ENCODE measurements at places on chromosomes 7 and 10.

GRCh38 chr10:71424496-71425194, 27.9 kb downstream of the CDH23 start:
- DNase-seq = no peak

GRCh38 chr7:48741545-48741944, 182.8 kb upstream of the CDC14C start:
- DNase-seq = no peak

DNA sequence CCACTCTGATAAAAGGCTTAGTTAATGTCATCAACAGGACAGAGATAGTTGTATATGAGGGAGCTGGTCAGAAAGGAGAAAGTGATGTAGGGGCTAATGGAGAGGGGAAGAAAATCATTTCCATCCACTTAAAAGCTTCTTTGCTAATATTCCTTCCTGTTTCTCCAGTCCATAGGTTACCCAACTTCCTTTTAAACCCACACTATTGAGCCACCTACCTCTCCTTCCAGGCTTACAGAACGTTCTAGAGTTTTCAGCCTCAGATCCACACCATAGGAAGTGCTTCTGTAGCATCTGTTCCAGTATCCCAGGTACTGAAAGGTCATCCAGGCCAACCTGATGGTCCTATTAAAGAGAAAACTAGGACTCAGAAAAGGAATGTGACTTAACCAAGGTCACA, 28.2 kb downstream of the STRIP2 start:
- DNase-seq = no peak

DNA sequence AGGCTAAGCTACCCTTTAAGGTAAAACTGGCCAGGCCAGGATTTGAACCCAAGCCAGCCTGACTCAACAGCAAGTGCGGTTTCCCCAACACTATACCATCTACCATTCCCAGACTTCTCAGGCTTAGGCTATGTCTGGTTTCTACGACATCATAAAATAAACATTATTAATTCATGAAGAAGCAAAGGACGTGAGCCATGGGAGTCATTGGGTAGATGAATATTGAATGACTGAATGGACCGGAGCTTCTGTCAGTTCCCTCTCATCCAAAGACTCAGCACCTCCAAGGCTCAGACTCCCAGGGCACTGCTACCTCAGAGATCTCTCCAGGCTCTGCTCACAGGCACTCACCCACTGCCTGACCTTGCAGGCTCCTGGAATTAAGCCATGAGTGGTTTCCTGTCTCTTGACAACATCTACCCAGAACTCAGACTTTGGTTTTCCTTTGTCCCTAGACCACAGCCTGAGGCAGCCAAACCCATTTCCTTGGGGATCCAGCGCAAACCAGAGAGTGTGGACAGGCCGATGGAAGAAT, 64.6 kb upstream of the STEAP1B start:
- no peak for DNase-seq

GRCh38 chr10:114996542-114996941, 58.5 kb downstream of the TRUB1 start:
- no peak for DNase-seq

All from sigmoid colon (tissue), 7 donors.